HFF-Myc (cell line): ENCODE measurements at places on chromosomes 1 and 21.

GRCh38 chr1:7406641-7407543 lies 364.2 kb upstream of the VAMP3 start:
- no peak for DNase-seq

GRCh38 chr1:167173516-167174184 lies 47.0 kb upstream of the POU2F1 start:
- no peak for DNase-seq

GRCh38 chr1:159266832-159267231 lies 35.3 kb upstream of the FCER1A start:
- DNase-seq = no peak

DNA sequence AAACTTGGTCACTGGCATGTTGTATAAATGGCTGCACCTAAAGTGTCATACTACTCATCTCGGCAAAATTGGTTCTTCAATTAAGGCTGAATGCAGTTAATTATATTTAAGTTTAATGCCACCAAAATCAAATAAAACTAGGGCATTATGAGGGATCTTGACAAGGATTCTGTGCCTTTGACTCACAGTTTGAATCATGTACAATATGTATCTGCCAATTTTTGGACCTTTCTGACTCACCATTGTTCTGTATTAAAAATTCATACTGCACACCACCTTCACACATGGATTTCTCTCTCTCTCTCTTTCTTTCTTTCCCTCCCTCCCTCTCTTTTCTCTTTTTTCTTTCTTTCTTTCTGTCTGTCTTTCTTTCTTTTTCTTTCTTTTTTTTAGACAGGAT lies 14.1 kb upstream of the STXBP3 start:
- no peak for DNase-seq

DNA sequence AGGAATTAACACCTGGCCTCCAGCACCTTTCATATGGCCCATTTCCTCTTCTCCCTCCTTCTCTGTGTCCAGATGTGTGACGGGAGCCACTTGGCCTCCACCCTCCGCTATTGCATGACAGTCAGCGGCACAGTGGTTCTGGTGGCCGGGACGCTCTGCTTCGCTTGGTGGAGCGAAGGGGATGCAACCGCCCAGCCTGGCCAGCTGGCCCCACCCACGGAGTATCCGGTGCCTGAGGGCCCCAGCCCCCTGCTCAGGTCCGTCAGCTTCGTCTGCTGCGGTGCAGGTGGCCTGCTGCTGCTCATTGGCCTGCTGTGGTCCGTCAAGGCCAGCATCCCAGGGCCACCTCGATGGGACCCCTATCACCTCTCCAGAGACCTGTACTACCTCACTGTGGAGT lies 5.6 kb downstream of the TMEM61 start:
- no peak for DNase-seq

- DNase-seq = no peak
Measured at GRCh38 chr1:70536708-70537366, 125.8 kb downstream of the CTH start.

GRCh38 chr21:34523019-34523555 lies 11.1 kb upstream of the KCNE1 start:
- DNase-seq = no peak

- no peak for DNase-seq
Measured at GRCh38 chr1:50930965-50931737, 28.9 kb downstream of the FAF1 start.

DNA sequence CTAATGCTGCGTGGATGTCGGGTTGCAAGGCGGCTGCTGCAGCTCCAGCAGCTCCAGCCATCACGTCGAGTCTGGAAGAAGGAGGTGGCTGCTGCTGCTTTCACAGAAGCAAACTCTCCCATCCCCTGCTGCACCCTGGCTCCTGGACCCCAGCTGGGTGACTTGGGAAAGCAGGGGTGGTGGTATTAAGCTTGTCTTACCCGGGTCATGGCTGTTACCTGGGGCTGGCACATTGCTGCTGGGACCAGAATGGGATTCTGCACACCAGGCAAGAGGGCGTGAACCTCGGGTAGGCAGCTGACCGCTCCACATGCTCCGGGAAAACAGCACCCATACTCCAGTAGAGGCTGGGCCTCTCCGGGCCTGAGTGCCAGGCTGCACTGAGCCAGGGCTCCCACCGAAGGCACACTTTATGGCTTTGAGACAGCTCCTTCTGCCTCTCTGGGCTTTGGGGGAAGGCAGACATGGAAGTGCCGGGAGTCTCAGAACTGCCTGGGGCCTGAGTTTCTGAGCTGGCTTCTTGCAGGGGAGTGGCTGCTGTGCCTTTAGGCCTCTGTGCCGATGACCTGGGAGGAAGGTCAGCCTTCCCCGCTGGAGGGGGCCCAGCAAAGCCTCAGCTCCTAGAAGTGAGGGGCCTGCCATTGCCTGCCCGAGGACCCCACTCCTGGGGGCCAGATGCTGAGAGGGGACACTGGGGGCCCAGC lies 1.2 kb downstream of the SMIM1 start:
- no peak for DNase-seq

GRCh38 chr21:43835861-43836260 lies 29.2 kb upstream of the AGPAT3 start:
- DNase-seq = no peak

- no peak for DNase-seq
Measured at GRCh38 chr1:31831397-31832378, 15.9 kb upstream of the SPOCD1 start.

- DNase-seq = no peak
Measured at GRCh38 chr1:234368320-234369032, 4.8 kb upstream of the COA6 start.

DNA sequence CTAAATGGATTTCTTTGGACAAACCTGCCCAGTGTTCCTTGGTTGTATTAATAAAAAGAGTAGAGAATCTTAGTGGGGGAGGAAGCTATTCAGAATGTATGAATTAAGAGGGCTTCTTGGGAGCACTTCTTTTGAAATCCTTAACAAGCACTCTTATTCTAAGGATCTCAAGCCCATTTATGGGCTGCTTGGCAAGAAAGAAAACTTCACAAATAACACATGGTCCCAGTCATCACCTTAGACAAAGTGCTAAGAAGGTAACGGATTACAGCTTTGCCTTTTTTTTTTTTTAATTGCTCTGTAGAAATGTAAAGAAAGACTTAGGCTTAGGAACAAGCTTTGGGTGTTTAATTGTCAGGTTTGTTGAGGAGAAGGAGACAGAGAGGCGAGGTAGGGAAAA lies 76.6 kb upstream of the IPO9 start:
- DNase-seq = no peak

- no peak for DNase-seq
Measured at GRCh38 chr1:94807742-94808491, 12.2 kb upstream of the SLC44A3 start.

GRCh38 chr1:19735440-19736127 lies 64.1 kb downstream of the TMCO4 start:
- peak; percentile 60 for DNase-seq

- no peak for DNase-seq
Measured at GRCh38 chr1:217135569-217135915, 412.3 kb upstream of the ESRRG start.
